ENCODE measurements at places on chromosomes 7 and 10.
A peak's percentile ranks its signal among the peaks of the same experiment; 100 is the strongest.

DNA sequence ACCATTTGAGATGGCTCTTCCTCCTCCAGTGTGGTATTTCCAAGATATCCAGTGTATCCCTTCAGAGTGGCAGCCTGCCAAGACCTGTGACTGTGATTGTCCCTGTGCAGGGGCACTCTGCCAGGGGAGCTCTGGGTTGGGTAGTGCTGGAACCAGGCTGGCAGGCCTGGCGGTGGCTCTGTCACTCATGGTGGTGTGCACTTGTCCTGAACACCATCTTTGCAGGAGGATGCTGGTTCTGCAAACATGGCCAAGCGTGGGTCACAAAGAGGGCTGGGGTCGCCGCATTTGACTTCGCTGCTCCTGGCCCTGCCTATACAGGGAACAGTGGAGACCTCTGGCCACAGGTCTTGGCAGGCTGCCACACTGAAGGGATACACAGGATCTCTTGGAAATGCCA lies 205.2 kb downstream of the PRPF18 start:
- DNase-seq = no peak

GRCh38 chr10:61890430-61890829 lies 11.1 kb upstream of the ARID5B start:
- no peak for DNase-seq

DNA sequence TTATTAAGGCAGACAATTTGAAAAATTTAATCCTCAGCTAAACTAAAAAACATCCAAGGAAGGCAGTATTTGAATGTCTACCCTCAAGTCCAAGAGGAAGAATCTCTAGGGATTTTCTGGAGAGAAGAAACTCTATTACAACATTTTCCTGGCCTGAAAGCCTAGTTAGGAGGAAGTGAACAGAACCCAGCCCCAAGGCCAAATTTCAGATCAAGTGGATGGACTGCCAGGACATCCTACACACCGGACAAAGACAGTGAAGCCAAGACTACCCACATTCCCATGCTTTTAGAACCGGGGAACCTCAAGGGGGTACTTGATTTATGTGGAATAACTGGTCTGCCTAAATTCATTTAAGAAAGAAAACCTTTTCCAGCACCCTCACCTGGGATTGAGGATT lies 108.9 kb upstream of the MEOX2 start:
- DNase-seq = no peak

GRCh38 chr10:68222391-68222790 lies 9.5 kb downstream of the ATOH7 start:
- no peak for DNase-seq

DNA sequence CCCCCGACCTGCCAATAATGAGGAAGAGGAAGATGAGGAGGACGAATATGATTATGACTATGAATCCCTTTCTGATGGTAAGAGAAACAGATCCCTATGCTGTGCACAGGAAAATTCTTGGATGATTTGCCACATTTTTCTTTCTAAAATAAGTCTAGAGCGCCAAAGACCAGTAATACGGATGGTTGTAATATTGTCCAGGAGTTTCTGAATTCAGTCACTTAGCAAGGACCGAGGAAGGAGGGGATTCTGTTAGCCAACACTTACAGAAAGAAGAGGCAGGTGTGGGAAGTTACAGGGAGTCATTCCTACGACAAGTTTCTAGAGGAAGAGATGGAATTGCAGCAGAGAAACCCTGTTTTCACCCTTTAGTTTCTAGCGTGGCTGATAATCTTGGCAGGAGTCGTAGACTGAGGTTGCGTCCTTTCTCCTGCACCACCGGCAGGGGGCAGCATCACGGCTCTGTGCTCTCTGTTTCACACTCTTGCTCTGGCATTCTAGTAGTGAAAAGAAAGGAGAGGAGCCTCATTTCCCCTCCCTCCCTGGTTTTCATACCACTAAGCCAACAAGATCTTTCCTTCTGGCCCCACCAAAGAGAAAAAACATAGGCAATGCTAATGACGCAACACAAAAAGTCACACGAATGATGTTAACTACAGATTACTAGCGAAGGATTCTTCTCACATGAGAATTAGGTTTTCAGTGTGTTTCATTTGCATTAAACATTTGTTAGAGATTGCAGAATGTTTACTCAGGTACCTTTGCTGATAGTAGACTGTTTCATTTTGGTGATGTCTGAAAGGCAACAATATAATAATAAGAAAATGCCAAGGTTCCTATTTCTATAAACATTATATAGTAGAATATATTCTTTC lies 82.7 kb downstream of the NOC3L start:
- DNase-seq = peak; percentile 2

GRCh38 chr10:64648915-64649314 lies 1127.7 kb downstream of the REEP3 start:
- DNase-seq = no peak
